Mesothelial cell of epicardium (in vitro differentiated cells): ENCODE measurements at places on chromosomes 16 and 17.

- DNase-seq = no peak
Observed at GRCh38 chr16:51184702-51185433, 33.8 kb upstream of the SALL1 start.

DNA sequence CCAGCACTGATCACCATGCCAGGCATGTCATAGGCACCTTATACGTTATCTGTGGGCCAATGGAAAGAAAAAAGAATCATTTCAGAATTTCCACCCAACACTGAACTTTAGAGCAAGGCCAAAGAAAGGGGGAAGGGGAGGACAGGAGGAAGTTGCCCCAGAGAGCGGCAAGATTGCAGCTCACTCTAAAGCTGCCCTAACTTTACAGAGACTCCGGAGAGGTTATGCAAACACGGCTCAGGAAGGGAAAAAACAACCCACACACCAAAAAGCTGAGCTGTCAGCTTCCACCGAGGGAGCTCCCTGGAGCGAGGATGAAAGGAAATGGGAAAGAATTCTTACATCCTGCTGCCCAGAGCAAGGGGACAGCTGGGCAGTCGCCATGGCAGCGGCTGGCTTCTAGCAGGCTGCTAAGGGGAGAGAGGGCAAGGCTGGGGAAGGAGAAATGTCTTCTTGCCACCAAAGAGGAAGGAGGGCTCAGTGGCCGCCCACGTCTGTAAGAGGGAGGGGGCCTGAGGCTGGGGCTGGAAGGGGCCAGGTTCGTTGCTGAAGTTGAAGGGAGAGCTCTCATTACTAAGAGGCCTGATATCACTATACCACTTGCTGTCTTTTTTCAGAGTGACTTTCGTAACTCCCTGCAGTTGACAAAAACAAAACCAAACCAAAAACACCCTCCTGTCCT, 18.2 kb downstream of the COTL1 start:
- no peak for DNase-seq

- no peak for DNase-seq
Observed at GRCh38 chr16:1740781-1741490, 30.4 kb downstream of the NME3 start.

DNA sequence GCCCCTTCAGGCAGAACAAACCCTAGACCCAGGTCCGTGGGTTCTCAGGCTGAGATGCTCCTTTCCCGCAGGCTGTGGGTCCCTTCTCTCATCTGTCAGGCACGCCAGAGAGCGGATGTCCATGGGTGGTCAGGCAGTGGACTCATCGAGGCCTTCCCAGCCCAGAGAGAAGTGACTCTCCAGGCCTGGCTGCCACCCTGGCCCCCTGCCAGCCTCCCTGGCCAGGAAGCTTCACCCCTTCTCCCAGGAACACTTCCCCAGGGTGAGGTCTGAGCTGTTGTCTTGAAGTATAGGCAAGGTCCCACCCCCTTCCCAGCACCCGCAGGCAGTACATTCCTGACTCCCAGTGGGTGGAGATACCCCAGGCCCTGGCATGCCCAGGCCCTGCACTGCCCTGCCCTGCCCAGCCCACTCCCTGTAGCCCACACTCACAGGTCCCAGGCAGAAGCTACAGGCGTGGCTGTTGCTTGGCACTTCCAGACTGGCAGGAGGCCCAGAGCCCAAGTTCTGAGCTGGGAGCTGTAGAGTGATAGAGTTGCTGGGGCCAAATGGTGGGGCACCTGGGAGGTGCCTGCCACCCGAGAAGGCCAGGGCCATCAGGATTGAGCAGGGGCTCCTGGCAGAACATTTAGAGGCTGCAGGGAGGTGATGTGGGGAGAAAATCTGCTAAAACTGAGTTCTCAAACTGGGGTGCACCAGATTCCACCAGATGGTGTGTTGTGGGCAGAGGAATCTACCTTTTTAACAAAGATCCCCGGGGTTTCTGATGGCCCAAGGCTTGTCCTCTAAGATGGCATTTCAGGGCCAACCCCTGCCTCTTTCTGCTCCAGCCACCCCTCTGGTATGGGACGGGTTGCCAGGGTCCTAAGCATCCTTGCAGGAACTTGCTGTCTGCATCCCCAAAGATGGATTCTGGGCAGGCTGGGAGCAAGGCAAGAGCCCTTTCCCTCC, 6.7 kb downstream of the ITGA3 start:
- no peak for DNase-seq

DNA sequence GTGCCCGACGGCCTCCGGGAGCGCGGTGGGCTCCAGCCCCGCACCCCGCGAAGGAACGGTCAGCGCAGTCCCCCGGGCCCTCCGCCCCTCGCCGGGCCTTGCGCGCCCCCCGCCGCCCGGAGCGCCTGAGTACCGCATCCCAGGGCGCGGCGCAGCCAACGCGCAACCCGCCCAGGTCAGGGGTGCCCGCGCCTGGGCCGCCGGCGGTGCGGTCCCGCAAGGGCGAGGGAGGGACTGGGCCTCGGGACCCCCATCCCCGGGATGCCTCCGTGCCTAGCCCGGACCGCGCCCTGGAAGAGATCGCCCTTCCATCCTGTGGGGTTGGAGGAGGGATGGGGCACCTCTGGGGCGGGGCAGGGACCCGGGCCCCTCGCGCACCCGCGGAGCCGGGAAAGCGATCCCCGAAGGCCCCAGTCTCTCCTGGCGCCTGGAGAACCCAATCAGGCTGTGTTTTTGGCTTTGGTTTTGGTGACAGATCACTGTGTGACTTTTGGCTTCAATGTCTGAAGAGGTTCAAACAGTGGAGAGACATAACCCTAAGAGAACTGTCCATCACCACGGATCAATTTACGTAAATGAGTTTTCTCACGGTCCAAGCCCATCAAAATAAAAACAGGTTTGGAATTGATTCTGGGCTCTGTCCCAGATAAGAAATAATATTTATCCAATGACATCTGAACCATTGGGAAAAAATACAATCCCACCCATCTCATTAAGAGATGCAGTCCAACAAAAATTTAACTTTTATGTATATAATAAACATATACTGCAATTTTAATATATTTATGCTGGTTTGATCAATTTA, 17.8 kb downstream of the ENPP7 start:
- DNase-seq = no peak

GRCh38 chr16:49399594-49400364, 26.2 kb downstream of the C16orf78 start:
- DNase-seq = peak; percentile 16

DNA sequence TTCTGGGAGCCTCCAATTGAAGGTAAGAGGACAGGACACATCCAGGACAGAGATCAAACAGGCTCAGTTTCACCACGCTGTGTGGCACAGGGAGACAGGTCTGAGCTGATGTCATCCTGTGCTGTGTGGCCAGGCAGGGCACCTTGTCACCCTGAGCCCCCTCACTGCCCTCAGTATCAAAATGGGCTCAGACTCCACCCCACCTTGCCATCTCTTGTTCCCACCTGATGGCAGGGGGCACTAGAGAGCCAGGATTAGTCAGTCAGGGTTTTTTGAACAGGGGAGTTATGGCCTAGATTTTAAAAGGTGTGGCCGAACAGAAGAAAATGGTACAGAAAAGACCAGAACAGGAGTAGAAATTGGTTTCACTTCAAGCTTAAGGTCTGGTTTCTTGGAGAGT, 2.6 kb downstream of the KAT2A start:
- no peak for DNase-seq

GRCh38 chr17:6028294-6028693, 41.9 kb upstream of the WSCD1 start:
- DNase-seq = no peak

- DNase-seq = no peak
Observed at GRCh38 chr16:8108991-8109509, 481.3 kb downstream of the TMEM114 start.

- no peak for DNase-seq
Observed at GRCh38 chr17:43094129-43094835, 30.9 kb downstream of the BRCA1 start.

- no peak for DNase-seq
Observed at GRCh38 chr16:30903596-30903995, 7.2 kb downstream of the CTF1 start.

DNA sequence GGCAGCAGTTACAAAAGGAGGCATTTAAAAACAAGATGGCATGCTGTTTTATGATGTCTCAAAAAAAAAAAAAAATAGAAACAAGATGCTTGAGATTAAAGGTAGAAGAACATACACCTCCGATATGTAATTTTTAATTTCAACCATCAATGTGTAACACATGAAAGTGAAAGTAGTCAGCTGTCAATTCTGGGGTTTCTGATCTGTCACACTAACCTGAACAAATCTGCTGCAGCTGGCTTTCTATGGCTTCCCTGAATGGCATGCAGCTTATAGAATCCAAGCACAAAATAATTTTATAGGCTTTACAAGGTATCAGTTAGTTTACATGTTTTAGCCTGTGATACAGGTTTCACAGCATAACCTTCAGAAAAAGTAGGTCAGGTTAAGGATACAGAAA, 13.5 kb downstream of the GLYR1 start:
- no peak for DNase-seq

DNA sequence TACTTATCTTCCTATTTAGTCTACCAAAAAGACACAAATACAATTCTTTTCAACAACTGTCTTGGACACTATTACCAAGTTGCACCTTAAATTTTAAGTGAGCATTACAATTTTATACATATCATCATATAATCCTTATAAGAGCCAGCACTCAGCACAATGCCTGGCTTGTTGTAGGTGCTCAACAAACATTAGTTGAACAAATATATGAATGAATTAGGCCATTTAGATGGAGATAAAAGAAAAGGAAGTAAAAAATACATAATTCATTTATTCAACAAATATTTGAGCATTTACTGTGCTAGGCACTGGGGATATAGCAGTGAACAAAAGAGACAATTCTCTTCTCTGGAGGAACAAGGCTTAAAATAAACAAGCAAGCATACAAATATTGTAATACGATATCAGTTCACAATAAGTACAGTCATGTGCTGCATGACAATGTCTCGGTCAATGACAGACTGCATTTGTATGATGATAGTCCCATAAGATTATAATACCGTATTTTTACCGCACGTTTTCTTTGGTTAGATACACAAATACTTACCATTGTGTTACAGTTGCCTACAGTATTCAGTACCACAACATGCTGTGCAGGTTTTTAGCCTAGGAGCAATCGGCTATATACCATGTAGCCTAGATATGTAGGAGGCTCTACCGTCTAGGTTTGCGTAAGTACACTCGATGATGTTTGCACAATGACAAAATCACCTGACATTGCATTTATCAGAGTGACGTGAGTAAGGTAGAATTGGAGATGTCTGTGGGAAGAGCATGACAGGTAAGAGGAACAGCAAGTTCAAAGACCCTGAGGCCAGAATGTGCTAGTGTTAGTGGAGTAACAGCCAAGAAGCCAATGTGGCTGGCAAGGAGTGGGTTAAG, 86.4 kb upstream of the HS3ST2 start:
- DNase-seq = no peak

- DNase-seq = no peak
Observed at GRCh38 chr17:50908860-50909764, 43.0 kb upstream of the TOB1 start.

DNA sequence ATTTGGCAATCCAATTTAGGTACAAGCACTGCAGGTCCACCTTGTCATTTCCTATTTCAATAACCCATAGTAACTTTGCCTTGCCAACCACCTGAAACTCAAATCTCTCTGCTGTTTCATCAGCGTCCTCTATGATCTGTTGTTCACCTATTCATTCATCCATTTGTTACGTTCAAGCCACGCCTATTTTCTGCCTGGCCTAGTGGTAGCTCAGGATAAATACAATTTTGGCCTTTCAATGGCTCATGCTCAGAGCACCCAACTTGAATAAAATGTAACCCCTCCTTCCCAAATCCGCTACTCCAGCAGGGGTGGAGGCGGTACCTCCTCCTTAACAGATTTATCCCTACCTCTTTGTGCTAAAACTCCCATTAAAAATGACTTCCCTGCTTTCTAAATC, 3.6 kb upstream of the FBXO47 start:
- DNase-seq = no peak

- DNase-seq = no peak
Observed at GRCh38 chr16:85157813-85158742, 45.8 kb upstream of the CIBAR2 start.

DNA sequence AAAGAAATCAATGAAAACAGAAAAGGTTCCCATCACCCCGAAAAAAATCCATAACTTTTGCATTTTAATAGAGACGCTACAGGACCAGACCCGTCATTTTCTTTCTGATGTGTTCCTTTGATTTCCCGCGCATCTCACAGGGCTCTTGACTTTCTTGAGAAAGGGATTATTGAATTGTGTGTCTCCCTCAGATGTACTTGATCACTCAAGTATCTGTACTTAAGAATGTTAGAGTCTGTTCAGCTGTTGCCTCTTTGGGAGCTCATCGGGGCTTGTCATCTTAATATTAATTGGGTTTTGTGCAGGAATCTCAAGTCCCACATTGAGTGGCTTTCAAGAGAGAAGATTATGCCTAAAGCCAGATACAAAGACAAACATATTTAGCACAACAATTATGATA, 606.4 kb upstream of the SALL1 start:
- no peak for DNase-seq

DNA sequence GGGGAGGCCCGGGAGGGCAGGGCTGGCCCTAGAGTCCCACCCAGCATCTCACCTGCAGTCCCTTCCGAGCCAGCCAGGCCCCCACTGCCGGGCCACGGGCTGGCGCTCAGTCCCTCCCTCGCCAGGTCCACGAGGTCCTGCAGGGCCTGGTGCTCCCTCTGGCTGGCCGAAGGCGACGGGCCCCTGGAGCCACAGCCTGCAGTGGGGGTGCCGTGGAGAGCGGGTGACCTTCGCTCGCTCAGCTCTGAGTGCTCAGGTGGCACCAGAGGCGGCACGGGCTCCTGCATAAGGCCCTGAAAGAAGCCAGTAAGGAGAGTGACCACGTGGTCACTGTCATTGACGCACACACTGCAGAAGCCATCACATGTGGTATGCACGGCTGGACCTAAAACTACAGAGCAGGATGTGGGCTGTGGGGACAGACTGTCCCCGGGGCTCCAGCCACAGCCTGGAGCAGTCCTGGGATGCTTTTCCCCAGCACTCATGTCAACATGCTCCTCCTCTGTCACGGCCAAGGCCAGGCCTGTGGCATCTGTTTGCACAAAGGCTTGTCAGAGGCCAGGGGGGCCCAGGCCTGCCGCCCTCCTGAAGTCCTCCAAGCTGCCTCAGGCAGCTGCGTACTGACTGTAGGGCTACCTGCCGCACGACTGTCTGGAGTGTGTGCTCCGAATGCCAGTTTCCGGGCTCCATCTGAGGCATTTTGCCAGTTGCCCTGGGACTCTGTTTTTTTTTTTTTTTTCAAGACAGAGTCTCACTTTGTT, 15.1 kb downstream of the SLX4 start:
- no peak for DNase-seq

- DNase-seq = no peak
Observed at GRCh38 chr17:71180801-71181385, 939.9 kb upstream of the SOX9 start.

DNA sequence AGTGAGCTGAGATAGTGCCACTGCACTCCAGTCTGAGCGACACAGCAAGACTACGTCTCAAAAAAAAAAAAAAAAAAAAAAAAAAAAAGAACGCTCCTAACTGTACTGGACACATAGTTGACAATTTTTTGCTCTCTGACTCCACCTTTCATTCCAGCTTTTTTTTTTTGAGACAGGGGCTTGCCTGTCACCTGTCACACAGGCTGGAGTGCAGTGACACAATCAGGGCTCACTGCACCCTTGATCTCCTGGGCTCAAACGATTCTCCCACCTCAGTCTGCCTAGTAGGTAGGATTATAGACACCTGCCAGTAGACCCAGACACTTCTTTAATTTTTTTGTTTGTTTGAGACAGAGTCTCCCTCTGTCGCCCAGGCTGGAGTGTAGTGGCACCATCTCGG, 2.6 kb upstream of the CRLF3 start:
- no peak for DNase-seq
